ENCODE measurements at places on chromosomes 4 and X.

- no peak for DNase-seq
Measured at GRCh38 chr4:185011408-185011807, 6.9 kb upstream of the HELT start.

- no peak for DNase-seq
Measured at GRCh38 chr4:61992351-61992750, 792.2 kb downstream of the ADGRL3 start.

- no peak for DNase-seq
Measured at GRCh38 chr4:170990989-170991589, 822.1 kb upstream of the GALNTL6 start.

DNA sequence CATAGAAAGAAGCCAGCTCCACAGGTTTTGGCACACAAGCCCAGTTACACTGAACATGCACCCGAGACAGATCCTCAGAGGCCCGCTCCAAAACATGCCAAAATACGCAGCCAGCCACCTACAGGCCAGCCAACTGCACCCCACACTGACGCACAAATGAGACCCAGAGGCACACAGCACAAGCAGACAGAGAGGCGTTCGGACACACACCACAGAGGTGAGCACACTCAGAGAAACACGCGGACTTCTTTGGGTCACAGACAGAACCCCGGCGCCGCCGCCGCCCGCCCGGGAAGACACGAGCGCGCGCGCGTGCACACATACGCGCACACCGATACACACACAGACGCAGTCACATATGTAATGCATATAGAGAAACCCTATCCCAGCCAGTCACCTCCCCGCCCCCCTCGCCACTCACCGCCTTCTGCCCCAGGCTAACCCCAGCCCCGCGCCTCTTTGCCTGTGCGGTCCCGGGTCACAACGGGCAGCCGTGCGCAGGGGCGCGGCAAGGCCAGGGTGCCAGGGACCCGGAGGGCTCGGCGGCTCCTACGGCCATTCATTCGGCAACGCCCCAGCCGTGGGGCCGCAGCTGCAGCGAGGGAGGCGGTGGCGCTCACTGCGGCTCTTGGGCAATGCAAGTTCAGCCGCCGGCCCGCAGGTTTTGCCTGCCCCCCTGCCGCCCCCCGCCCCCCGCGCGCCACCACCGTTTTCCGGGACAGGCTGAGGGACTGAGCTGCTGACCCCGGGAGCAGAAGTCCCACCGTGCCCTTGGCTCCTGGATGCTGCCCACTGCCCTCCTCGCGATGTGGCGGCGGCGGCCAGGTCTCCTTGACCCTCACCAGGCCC is 553 bp downstream of the SEPTIN6 start:
- no peak for DNase-seq

DNA sequence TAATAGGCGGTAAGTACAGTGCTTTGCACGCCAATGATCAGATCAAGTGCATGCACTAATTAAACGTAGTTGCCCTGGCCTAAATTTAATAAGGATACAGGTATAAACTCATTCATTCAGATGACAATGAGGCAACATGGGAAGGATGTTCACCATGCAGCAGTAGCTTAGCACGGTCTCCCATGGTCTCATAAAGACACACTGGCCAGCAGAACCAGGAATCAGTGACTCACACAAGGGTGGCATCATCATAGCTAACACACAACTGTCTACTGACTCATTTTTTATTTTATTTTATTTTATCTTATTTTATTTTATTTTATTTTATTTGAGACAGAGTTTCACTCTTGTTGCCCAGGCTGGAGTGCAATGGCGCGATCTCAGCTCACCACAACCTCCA is 42.7 kb downstream of the TMEM156 start:
- DNase-seq, result no peak

DNA sequence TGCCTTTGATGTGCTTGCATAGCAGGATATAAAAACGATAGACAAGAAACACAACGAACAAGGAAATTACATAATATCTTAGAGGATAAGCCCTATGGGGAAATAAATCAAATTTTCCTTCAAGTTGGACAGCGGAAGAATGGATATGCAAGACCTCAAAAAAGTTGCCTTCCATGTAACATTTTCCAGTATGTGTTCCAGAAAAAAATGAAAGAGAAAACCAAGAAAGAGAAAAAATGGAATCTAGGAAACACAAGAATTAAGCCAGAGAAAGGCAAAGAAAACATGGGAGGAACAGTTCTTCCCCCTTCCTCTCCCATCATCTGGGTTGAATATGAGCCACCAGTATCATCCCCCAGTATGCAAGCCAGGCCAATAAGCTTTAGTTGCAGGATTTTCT is 34.6 kb upstream of the MID1 start:
- no peak for DNase-seq

GRCh38 chrX:97637289-97637688 is 753.6 kb downstream of the RPA4 start:
- DNase-seq, result no peak

DNA sequence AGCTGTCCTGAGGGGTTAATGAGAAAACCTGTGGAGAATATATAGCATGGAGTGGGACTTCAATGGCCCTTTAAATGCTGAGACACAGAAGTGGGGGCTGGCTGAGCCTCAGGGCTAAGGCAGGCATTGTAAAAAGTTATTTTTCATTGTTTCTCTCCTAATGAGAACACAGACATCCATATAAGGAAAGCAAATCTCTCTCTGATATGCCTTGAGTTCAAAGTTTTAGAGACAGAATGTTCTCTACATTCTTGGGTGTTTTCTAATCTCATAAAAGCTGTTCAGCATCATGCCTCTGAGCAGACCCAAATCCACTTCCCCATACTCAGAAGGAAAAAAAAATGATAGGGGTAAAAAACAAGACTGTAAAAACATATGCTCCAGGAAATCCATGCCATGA is 16.8 kb upstream of the RAB40A start:
- DNase-seq, result no peak

- DNase-seq, result no peak
Measured at GRCh38 chrX:108123591-108124366, 32.2 kb downstream of the ATG4A start.

DNA sequence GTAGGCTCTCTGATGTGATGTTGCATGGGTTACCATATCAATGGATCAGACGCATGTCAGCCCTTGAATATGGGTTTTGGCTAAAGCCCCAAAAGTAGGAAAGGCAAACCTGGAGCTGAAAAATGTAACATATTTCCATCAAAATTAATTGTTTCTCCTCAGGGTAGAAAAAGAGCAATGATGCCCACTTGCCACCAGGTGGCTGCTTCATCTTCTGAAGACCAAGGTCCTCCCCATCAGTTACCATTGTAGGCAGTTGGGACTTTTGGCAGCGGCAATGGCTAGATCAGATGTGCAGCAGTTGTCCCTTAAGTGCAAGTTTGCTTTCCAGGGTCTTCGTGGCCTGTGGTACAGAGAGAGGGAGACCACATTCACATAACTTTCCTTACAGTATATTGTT is 118.2 kb downstream of the NAF1 start:
- no peak for DNase-seq

GRCh38 chrX:40473460-40474204 is 107.1 kb upstream of the ATP6AP2 start:
- DNase-seq, result no peak

GRCh38 chr4:23353200-23353599 is 536.6 kb downstream of the PPARGC1A start:
- no peak for DNase-seq

DNA sequence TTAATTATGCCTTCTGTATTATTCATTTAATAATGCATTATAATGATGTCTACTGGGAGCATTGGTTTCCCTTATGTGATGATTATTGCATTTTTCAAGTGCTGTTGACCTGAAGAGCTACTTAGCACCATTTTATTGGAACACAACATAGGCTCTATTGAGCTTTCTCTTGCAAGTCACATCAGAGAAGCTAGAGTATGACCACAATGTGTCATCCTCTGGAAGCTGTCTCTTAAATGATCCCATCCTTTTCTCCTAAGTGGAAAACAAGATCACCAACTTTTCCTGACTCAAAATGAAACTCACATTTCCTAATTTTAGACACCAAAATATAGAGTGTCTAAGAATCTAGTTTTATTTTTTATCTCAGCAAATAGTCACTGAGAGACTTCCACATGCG is 1451.9 kb downstream of the PCDH7 start:
- no peak for DNase-seq

GRCh38 chr4:139575072-139575471 is 19.1 kb upstream of the SETD7 start:
- DNase-seq, result no peak

GRCh38 chr4:121421594-121421993 is 40.8 kb upstream of the QRFPR start:
- no peak for DNase-seq

DNA sequence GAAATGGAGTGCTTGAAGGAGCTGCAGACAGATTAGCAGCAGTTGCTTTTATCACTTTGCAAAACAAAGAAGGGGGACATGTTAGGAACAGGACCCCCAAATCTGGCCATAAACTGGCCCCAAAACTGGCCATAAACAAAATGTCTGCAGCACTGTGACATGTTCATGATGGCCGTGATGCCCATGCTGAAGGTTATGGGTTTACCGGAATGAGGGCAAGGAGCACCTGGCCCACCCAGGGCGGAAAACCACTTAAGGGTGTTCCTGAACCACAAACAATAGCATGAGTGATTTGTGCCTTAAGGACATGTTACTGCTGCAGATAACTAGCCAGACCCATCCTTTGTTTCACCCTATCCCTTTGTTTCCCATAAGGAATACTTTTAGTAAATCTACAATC is 79.6 kb upstream of the GC start:
- DNase-seq, result no peak

GRCh38 chr4:122909683-122910082 is 12.7 kb downstream of the NUDT6 start:
- DNase-seq, result no peak

DNA sequence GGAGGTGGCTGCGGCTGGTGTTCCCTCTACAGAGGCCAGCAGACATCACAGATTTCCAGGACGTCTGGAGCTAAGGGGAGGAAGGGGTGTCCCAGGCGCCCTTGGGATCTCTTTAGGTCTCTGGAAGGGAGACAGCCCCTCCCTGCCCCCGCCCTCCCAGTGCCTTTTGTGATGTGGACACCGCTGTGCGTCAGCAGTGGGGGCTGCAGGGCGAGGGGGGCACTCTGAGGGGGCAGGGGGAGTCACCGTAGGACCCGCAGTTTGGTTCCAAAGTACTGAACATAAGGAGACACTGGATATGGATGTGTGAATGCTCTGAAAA is 25.6 kb upstream of the MXD4 start:
- no peak for DNase-seq

- DNase-seq, result no peak
Measured at GRCh38 chr4:38396091-38396490, 267.9 kb upstream of the KLF3 start.

GRCh38 chrX:47748576-47748975 is 88.1 kb upstream of the ZNF81 start:
- no peak for DNase-seq

DNA sequence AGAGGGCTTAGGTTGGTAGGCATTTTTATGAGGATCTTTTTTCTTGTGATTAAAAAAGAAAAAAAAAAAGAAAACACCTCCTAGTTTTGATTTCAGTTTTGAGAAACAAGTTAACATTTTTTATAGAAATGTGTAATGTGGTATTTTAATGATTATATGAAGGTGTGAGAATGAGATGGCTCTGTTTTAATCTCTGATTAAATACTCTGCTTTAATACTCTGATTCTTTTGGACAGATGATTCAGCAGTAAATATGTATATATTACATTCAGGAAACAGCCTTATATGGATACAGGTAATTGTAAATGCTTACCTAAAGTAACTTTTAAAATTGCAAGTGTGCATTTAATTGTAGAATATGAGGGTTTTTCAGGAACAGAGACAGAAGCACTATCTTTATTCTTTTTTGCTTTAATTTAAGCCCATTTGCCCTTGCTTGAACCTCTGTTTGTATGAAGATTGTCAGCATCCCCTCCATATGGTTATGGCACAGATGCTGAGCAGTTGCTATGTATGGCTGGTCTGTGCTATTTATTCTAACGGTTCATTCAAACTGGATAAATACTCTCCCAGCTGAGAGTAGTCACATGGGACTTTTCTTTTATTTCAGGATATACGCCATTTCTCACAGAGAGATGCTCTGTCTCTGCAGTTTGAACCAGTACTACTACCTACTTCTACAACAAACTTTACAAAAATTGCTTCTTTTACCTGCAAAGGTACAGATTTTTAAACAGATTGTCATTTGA is 101.0 kb upstream of the TLR2 start:
- DNase-seq, result no peak

DNA sequence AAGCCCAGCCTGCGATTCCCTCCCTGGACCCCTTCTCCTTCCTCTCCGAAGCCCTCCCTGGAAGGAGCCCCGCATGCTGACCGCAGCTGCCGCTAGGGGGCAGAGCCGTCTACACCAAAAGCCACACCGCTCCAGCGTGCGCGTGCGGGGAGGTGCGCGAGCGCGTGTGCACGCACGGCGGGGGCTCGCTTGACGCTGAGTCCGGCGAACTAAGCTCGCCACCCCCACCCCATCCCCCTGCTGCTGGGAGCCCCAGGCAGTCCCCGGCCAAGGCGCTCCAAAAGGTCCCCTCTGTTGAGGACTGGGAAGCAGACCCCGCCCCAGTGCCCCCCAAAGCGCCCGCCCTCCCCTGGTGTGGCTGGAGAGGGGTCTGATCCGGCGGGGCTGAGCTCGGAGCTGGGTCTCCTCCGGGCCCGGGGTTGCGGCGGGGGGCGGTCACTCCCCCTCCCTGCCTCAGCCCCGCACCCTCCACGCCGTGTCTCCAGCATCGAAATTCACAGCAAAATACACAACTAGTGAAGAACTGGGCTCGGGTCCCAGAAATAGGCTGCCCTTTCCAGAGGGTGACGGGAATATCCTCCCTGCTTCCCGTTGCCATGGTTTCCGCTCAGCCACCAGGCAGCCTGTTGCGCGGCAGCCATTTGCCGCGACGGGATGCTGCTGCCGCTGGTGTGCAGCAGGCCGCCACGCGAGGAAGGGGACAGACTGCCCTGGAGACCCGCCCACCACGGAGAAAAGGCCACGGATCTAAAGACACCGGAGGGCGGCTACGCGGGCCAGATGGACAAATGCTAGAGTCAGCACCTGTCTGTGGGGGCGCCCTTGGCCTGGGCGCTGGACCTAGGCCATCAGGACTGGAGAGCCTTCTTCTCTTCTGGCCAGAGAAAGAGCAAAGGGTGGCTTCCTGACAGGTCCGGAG is 11.2 kb upstream of the CCNQ start:
- DNase-seq, result peak; percentile 52

DNA sequence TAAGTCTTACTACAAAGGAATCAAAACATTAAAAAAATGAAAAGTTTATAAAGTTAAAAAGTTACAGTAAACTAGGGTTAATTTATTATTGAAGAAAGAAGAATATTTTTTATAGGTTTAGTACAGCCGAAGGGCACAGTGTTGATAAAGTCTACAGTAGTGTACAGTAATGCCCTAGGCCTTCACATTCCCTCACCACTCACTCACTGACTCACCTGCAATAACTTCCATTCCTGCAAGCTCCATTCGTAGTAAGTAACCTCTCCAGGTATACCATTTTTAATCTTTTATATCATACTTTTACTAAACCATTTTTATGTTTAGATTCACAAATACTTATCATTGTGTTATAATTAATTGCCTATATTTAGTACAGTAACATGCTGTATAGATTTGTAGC is 307.5 kb upstream of the FAM241A start:
- DNase-seq, result no peak

All from stimulated activated CD8-positive, alpha-beta memory T cell treated with anti-CD3 and anti-CD28 coated beads, Interleukin-2, amount 100 ng/mL, for 1 hour (primary cell).